ENCODE measurements at places on chromosomes 6 and 20.

DNA sequence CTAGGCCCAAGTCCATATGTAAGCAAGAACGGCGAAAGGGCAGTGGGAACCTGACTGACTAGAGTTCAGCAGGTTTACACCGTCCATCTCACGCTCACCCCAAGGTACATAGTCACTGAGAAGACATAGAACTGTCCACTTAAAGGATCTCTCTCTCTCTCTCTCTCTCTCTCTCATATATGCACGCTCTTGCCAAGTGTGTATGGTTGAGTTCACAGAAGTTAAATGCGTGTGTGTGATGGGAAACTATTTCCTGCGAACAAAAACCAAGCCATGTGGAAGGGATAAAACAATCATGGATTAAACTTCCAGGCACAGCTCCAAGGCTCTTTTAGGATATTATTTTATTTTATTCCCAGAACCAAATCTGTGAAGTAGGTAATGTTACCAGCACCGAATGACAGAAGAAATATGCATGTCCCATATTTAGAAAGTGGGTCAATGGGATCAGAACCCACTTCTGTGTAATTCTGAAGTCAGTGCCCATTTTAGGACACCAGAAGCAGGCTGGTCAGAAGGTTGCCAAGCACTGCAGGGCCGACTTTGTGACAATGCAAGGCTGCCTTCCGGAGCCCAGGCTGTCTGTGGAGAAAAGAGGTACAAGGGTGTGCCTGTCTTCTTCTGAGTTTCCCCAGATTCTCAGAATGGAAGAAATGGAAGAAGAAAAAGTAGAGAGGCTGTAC is 49.2 kb upstream of the MAP7 start:
- DNase-seq, result no peak

DNA sequence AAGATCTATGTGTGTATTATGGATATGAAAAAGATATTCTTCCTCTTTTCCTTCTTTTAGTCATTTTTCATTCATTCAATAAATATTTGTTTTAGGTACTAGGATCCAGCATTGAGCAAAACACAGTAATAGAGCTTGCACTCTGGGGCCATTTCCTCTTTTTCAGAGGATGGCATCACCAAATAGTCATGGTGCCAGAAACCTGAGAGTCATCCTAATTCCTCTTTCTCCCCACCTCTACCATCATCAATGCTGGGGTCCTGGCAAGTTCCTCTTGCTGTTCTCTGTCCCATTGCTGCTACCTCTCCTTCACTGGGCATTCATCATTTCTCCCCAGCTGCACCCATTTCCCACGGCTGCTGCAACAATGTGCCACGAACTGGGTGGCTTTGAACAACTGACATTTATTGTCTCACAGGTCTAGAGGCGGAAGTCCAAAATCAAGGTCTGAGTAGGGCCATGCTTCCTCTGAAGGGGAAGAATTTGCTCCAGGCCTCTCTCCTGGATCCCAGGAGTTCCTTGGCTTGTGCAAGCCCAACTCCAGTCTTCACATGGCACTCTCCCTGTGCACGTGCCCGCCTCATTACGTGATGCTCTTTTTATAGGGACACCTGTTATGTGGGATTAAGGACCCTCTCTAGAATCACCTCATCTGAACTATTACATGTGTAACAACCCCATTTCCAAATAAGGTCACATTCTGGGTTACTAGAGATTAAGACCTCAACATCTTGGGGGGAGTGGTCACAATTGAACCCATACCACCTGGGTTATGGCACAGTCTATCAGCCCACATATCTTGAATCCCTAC is 9.5 kb upstream of the IGF2R start:
- DNase-seq, result no peak

DNA sequence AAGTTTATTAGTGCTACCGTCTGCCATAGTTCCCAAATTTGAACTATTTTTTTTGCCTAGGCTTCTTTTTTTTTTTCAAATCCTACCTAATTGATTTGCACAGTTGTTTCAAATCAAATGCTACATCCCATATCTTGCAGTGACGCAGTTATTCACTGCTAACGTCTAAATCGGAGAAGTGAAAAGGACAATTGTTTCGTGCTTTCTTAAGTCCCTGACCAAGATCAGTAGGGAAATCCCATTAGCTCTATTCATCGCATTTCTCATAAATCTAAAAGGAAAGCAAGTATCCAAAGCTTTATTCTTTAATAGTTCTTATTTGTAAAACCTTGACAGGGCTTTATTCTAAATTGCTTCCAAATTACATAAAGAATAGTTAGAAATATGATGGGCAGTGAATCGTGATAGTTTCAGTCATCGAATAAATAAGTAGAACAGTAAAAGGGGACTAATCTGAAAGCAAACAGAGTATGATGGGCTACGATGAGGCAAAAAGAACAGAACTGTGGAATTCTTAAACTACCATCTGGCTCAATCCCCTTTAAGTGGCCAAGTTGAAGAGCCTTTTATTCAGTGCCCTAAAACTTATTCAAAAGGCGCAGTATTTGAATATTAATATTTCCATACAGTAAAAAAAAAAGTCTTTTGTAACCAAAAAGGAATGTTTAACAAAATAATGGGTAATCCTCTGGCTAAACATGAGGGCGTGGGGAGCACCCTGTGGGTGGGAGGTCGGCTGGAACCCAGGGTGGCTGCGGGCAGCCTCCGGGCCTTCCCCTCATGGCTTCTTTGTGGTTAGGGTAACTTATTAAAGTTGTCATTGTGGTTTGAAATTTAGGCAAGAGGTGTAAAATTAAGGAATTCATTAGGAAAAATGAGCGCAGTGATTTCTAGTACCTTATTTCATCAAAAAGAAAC is 3.0 kb upstream of the ARID1B start:
- no peak for DNase-seq

- DNase-seq, result no peak
Observed at GRCh38 chr6:34508425-34508824, 42.5 kb downstream of the PACSIN1 start.

DNA sequence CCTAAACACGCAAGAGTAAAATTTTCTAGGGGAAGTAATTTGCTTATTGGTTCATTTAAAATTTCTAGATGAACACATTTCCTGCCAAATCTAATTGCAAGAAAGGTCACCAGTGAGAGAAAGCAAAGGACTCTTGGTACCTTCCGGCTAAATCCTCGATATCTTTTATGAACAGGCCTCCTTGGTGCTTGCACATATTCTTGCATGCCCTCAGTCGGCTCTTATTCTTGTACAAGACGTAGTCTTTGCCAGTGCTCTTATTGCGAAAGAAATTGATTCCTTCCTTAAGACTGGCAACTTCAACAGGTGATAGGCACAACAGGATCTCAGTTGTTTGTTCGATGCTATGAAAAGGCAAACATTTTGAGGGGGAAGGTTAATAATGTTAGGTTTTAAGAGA is 141.7 kb upstream of the CARMIL1 start:
- no peak for DNase-seq

- DNase-seq, result no peak
Observed at GRCh38 chr20:17525650-17526049, 5.5 kb downstream of the BFSP1 start.

GRCh38 chr6:145823328-145823944 is 8.8 kb upstream of the FBXO30 start:
- no peak for DNase-seq

DNA sequence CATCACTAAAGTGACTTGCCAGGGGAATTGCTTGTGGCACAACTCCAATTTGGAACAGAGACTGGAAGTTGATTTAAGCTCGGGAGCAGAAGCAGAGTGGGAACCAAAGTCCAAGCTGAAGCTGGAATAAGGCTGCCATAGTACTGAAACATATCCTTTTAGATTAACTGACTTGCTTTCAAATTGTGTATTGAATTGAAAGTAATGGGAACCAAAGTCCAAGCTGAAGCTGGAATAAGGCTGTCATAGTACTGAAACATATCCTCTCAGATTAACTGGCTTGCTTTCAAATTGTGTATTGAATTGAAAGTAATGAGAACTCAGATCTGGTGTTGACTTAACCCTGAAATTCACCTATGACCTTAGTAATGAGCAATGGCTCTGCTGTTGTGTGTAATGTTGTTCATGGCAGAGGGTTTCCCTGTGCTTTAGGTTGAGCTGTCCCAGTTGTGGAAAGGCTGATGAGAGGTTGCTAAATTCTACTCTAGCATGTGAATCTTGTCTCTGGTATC is 40.2 kb downstream of the CENPW start:
- DNase-seq, result no peak

GRCh38 chr6:36098920-36099647 is 31.2 kb upstream of the MAPK13 start:
- DNase-seq, result peak; percentile 10

GRCh38 chr20:21303872-21304586 is 898 bp downstream of the XRN2 start:
- DNase-seq, result no peak

- DNase-seq, result no peak
Observed at GRCh38 chr20:17909869-17910321, 58.7 kb downstream of the SNX5 start.

GRCh38 chr6:43075670-43076463 is at the start of gene PTK7:
PTK7 (plus strand) TSS chr6:43076314; CDS start chr6:43076489, 175 bp downstream.
- no peak for DNase-seq

DNA sequence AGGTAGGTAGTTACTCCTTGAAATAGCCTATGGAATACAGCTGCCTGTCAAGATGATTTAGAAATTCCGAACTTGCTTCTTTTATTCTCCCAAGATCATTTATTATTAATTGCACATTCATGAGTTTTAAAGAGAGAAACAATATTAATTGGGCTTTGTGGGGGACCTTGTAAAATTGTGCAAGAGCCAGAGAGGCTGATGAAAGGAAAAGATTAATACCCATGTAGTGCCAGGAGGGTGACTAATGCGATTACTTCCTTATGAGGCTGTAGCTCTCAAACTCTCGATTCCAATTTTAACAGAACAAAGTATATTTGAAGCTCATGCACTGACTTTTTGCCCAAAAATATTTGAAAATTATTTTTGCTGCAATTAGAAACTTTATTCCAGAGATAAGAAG is 423.8 kb upstream of the ID4 start:
- no peak for DNase-seq

GRCh38 chr6:89952686-89953085 is 58.4 kb downstream of the GJA10 start:
- peak; percentile 65 for DNase-seq

DNA sequence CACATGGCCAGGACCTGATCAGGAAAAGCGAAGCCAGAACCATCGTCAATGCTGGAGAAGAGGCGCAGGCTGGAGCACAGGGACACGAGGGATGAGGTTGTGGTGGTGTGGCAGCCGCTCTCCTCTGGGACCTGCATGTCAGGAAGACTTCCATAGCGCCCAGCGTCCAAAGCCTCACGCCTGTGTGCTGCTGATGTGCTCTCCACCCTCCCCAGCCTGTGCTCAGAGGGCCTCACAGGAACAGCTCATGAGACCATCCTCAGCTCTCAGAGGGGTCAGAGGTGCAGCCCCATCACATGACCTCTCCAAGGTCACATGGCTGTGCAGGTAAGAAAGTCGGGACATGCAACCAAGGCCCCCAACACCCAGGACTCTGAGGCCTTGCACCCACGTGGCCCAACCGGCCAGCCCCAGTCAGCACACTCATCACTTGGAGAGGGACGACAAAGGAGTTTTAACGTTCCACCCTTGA is 84.4 kb downstream of the NINL start:
- no peak for DNase-seq

DNA sequence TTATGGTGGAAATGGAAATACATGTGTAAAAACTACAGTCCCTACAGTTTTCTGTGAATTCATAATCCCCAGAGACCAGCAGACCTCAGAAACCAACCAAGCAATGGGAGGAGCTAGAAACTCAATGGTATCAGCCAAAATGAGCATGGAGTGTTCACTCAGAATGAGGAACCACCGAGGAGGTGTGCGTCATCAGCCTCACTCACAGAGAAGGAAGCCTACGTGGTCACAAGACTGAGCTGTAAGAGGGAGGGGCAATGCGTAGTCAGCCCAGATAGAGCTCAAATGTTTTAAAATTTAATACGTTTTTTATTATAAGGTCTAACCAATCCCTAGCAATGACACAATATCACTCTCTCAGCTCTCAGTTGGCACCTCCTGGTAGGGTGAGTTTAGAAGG is 17.4 kb downstream of the MYLK4 start:
- DNase-seq, result no peak

DNA sequence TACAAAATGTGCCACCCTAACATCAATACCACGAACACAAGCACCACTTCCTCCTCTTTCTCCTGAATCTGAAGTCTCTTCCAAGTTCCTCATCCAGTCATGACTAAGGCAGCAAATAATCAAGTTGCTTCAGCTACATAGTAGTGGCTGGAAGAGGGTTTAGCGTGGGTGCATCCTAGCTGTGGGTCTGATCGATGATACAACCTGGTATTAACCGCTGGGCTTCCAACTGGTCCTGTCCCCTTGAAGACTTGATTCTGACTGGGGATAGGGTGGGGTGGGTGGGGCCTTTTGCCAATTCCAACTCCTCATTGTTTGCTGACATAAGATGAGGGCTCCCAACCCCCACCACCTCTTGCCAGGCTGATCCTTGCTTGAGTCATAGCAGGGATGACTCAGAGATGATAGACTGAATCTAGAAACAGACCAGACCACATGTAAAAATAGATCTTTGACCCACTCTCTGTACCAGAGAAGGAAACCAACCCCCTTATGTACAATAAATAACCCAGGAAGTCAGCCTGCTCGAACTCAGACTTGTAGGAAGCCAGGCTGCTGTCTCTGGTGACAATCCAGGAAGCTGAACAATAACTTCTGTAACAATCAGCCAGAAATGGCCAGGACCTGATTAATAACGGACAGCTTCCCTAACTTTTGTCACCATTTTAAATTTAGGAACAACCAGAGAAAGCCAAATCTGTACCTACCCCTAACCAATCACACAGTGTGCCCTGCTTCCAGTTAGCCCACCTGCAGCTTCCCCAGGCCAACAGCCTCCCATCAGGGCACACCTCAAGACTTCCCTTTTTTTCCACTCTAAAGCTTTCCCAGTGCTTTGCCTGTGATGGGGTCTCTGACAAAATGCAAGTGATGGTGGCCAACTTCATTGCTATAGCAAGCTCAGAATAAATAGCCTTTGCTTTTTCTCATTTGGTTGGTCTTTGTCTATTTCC is 68.9 kb upstream of the FAM184A start:
- no peak for DNase-seq

GRCh38 chr20:44039741-44040140 is 125.1 kb downstream of the TOX2 start:
- no peak for DNase-seq

- no peak for DNase-seq
Observed at GRCh38 chr6:106530502-106530901, 98.8 kb downstream of the RTN4IP1 start.

DNA sequence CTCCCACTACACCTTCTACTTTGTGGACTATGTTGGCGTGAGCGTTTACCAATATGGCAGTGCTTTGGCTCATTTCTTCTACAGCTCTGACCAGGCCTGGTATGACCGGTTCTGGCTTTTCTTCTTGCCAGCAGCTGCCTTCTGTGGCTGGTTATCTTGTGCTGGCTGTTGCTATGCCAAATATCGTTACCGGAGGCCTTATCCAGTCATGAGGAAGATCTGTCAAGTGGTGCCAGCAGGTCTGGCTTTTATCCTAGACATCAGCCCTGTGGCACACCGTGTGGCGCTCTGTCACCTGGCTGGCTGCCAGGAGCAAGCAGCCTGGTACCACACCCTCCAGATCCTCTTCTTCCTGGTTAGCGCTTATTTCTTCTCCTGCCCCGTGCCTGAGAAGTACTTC is 16.5 kb upstream of the EFHC1 start:
- DNase-seq, result no peak
